CD8-positive, alpha-beta memory T cell (primary cell): ENCODE measurements at places on chromosomes 3 and 15. TPM values are rescaled to one million over a fixed set of nuclear protein-coding genes. Genes with fewer than 3 reads are reported as not detected.

- no peak for DNase-seq
Measured at GRCh38 chr3:170709046-170709445, 123.2 kb upstream of the SLC7A14 start.

- no peak for DNase-seq
Measured at GRCh38 chr3:134376385-134376765, 2.1 kb upstream of the AMOTL2 start.

DNA sequence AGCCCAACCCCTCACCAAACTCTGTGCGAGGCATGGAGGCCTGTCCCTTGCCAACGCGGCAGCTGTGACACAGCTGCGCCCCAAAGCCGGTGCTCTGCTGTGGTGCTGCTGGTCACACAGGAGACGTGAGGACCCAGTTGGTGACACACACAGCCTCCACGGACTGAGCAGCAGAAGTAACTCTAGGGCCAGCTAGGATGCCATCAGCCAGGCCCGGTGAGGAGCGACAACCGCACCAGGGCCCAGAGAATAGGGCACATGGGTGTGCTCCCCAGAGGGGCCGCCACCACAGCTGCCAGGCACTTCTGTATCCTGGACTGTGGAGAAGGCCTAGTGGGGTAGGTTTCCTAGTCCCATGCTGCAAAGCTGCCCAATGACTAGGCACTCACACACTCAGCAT is 10.7 kb downstream of the ZXDC start:
- no peak for DNase-seq

DNA sequence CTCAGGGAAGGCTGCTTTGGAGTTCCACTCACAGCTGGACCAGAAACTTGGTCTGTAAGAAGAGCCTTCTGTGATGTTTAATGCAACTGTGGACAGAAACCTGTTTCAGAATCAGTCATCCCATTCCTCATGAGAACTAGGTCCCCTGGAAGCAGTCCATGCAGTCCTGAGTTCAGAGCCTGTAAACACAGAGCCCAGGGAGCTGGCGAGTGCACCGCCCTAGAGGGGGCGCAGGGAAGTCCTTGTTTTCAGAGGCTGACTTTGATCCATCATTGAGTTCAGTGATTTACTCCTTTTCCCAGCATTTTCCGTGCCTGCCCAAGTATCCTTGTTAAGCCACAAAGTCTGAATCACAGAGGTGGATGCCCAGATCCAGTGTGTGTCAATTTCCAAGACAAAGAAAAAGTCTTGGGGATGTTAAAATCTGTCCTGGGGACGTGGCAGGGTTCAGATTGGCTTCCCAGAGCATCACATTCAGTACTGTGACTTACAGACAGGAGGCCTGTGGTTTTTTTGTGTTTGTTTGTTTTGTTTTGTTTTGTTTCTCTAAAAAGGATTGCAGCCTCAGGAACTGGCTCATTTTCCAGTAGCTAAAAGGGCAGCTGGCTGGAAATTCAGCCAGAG is 9.8 kb upstream of the TXNRD3 start:
- DNase-seq = no peak

DNA sequence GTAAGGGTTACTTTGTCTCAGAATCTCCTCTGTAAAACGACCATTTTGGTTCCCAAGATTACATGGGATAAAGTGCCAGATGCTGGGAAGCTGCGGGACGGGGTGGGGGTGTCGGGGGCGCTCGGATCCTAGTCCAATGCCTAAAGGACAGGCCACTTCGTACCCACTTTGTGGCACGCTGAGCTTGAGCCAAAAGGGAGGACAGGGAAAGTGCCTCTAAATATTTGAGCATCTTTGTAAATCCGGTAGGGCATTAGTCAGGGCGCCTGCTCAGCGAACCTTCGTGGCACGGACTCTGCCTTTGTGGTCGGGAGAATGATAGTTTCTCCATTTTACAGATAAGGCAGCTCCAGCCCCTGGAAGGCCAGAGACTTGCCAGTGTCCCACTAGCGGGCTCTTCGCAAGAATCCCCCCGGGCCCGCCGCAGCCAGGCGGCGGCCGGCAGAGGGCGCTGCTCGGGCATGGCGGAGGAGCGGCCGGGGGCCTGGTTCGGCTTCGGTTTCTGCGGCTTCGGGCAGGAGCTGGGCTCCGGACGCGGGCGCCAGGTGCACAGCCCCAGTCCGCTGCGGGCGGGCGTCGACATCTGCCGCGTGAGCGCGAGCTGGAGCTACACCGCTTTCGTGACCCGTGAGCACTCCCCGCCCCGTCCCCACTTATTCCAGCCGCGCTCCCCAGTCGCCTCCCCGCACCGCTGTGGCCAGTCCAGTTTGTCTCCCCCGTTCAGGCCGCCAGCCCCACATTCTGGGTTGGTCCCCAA is 1.8 kb downstream of the RCCD1 start:
- DNase-seq = peak; percentile 64

DNA sequence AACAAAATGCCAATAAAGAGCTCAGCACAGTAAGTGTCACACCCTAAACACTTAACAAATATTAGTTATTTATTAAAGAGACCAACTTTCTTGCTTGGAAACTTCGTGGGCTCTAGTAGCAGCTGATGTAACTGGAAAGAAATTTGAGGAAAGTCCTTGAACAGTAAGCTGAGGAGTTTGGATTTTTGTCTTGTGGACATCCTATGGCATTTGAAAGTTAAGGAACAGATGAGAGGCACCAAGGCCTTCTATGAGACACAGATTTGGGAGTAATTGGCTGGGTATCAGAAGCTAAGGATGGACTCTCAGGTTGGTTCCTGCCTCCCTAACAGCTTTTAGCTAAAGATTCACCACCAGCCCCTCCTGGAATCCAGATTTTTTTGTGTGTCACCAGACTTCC is 59.7 kb upstream of the FILIP1L start:
- DNase-seq = no peak

GRCh38 chr15:59052915-59053407 is 52.0 kb upstream of the CCNB2 start:
- DNase-seq = no peak

- no peak for DNase-seq
Measured at GRCh38 chr3:161691677-161692076, 195.1 kb downstream of the OTOL1 start.

- DNase-seq = no peak
Measured at GRCh38 chr15:66038387-66039116, 169.3 kb downstream of the RAB11A start.

- DNase-seq = no peak
Measured at GRCh38 chr15:61195116-61196002, 33.7 kb downstream of the RORA start.

DNA sequence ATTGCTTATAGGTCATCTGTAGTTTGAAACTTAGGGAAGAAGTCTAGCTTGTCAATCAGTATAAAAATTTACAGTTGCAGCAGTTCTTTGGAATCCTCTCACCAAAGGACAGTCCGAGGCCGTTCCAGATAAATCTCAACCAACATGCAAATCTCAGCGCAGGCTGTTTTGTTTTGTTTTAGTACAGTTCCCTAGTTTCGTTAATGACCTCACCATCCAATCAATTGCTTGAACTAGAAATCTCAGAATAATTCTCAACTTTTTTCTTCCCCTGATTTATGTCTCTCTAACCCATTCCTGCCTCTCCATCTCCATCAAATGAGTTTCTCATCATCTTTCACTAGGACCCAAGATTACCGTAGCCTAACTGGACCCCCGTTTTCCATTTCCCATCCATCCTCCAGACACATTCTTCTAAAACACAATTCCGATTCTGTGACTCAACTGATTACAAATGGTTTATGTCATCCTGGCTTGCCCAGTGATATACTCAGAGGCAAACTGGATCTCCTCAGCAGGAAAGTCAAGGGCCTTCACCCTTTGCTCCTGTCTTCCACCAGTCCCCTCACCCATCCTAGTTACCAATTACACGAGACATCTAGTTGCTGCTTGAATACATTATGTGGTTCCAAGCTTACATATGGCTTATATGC is 1.3 kb downstream of the SMCO1 start:
- no peak for DNase-seq

DNA sequence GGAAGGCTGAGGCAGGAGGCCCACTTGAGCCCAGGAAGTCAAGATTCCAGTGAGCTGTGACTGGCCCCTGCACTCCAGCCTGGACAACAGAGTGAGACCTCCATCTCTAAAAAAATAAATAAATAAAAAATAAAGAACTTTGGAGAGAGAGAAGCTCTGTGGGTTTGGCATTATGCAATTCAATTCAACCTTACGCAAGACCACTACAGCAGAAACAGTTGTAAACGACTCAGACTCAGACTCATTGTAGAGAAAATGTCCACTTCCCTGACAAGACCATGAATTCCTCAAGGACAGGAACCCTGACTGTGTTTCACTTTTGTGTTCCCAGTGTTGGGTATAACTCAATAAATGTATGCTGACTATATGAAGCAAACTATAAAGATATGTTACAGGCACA is 90.3 kb upstream of the C3orf80 start:
- DNase-seq = no peak

DNA sequence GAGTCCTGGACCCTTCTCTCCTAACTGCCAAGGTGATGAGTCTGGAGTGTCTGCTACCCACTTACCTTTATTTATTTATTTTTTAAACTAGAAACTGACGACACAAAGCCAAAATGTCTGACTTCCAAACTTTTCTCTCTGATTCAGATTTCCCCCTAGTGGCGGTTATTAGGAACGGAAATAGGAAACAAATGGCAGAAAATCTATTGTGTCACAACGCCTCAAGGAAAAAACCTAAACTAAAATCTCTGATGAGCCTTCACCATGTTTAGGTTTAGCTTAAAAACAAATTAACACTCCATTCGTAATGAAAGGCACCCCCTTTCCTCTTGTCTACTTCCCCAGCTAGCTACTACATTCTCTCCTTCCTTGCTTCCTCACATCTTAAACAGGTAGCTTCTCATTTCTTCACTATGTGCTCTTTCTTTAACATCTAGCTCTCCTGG is 94.0 kb upstream of the MEX3B start:
- DNase-seq = no peak

GRCh38 chr15:72411544-72411943 is 13.4 kb downstream of the TMEM202 start:
- no peak for DNase-seq

- DNase-seq = no peak
Measured at GRCh38 chr15:78407608-78408354, 30.2 kb upstream of the IREB2 start.

DNA sequence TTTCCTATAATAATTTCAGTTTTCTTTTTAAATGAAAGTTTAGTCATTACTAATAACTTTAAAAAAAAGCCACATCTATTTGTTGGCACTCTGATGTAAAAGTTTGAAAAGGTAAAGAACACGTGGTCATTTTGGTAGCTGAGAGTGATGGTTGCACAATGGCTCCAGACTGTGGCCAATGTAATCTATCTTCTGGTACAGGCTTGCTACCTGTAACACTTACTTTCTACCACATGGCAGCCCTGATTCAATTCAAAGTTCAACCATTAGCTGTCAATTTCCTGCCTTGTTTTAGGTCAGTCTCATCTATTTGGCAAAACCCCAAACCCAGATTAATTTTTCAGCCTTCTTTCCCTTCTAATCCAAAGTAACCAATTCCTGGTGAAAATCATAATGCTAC is 126.1 kb downstream of the TUSC7 start:
- DNase-seq = no peak

RASGRF1 gene
- not detected for total RNA-seq

TM4SF4 gene
- total RNA-seq = not detected

NEK11 gene
- 2.8 TPM for total RNA-seq

STXBP5L gene
- not detected for total RNA-seq

ESYT3 gene
- 0.07 TPM for total RNA-seq

USP4 gene
- 73.0 TPM for total RNA-seq

CD86 gene
- 0.95 TPM for total RNA-seq

PRSS50 gene
- total RNA-seq = not detected

LRTM1 gene
- total RNA-seq = not detected

CDHR4 gene
- total RNA-seq = not detected

UBA3 gene
- 89.5 TPM for total RNA-seq
